ENCODE measurements at places on chromosomes 4 and X. TPM values are rescaled to one million over a fixed set of nuclear protein-coding genes. Genes with fewer than 3 reads are reported as not detected.

The ERVMER34-1 gene
- not detected for total RNA-seq

The RRH gene
- total RNA-seq, result not detected

The PABPC4L gene
- 0.98 TPM for total RNA-seq

The MFSD8 gene
- total RNA-seq, result 53.1 TPM

The EDA2R gene
- 2.4 TPM for total RNA-seq

The MAGEA11 gene
- not detected for total RNA-seq

The GRK4 gene
- total RNA-seq, result 9.0 TPM

The MAGEA12 gene
- total RNA-seq, result not detected

The GPR34 gene
- total RNA-seq, result 19.4 TPM

The UNC5C gene
- 1.8 TPM for total RNA-seq
